HFF-Myc (cell line): ENCODE measurements at places on chromosomes 16 and 17.
A peak's percentile ranks its signal among the peaks of the same experiment; 100 is the strongest.

DNA sequence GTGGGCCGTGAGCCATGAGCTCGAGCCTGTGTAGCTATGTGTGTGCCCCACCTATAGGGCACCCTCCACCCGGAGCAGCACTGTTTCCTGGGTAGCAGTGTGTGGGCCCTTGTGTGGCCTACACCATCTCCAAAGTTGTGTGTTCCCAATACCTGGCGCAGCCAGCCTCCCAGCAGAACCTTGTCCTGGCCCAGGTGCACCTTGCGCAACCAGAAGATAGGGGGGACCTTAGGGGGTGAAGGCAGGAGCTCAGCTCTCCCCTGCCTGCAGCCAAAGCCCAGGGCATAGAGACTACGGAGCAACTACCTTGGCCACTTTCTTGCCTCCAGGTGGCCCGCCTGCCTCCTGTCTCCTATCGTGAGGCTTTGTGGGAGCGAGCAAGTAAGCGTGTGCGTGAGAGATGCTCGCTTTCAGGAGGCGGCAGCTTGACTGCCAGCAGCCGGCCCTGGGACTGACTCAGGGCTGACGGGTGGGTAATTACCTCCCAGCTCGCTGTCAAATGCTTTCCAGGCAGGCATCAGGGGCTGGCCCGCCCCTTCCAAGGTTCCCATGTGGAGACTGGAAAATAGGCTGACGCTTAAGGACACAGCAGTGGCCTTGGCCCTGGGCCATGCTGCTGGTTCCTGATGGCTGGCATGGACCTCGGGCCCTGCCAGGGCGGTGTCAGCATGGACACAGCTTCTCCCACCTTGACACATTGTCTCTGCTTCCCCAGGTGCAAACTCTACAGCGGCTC, 19.0 kb downstream of the TRAF7 start:
- no peak for DNase-seq

GRCh38 chr17:72311004-72311403, 190.2 kb downstream of the SOX9 start:
- DNase-seq: no peak

GRCh38 chr17:20200016-20200795, 191.0 kb downstream of the SPECC1 start:
- no peak for DNase-seq

GRCh38 chr17:1485423-1486376, 6.8 kb downstream of the MYO1C start:
- DNase-seq: no peak

DNA sequence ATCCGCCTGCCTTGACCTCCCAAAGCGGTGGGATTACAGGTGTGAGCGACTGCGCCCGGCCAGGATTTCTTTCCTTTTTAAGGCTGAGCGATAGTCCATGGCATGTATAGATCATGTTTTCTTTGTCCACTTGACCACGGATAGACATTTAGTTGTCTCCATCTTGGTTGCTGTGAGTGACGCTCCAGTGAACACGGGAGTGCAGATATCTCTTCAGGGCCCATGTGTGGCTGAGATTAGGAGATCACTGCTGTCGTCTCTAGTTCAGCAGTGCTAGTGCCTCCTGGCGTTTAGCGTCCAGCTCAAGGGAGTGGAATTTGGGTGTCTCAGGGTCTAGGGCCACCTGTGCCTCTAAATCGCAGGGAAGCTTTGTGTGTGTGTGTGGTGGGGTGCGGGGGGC, 41.5 kb downstream of the ABCC1 start:
- no peak for DNase-seq

DNA sequence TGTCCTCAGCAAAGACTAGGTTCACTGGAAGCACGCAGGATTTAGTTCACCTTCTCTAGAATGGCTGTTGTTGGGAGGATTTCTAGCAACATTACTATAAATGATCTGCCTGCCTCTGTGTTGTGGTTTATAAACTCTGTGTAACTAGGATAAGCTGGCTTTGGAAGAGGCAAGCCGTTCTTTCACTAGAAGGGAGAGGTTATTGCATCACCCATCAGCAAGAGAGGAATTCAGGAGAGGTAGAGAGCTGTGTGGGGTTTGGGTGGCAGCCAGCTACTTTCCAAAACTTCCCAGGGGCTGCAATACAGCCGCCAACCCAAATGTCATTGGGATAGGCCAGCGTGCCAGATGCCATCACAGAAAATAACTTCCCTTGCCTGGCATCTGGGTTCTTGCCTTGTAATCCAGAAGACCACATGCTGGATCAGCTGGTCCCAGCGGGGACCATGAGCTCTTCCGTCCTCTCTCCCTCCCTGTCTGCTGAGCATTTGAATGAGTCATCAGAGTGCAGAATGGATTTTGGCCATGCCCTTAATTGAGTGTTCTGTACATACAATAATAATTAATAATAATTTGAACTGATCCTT, 95.7 kb upstream of the RBFOX1 start:
- no peak for DNase-seq

DNA sequence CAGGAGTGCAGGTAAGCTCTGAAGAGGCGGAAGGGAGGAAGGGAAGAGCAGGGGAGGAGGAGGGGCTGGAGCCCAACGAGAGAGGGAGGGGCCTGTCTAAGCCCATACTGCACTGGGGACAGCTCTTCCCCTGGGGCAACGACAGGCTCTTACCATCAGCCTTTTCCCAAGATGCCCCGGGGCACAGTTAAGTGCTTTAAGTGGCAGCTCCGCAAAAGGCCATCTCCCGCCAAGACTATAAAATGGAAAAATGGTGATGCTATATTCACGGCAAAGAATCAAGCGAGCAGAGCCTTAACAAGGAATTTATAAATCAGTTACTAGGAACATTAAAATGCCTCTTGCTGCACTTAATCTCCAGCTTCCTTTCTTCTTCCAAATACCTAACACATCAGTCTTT, 110.2 kb upstream of the NLRP1 start:
- DNase-seq: no peak

DNA sequence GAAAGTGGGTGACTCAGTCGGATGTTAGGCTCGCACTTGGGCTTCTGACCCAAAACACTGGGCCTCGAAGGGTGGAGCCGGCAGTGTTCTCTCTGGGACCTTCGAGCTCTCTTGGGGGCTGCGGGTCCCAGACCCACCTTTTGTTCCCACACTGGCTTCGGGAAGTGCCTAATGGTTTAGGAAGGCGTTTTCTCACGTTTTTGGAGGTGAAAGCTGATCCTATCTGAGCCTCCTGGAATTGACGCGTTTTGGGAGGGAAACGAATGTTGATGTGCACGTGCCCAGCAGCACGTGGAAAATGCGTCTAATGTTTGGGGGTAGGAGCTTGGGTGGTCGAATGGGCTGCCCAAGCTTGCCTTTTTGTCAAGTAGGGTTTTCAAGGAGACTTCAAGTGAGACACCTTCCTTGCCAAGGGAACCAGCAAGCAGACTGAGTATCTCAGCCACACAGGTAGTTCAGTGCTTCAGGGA, 666 bp downstream of the HGS start:
- DNase-seq: no peak

GRCh38 chr17:58136669-58137279, 11.4 kb upstream of the OR4D1 start:
- no peak for DNase-seq

GRCh38 chr16:69711115-69711740, 15.1 kb downstream of the NQO1 start:
- DNase-seq: peak; percentile 45

DNA sequence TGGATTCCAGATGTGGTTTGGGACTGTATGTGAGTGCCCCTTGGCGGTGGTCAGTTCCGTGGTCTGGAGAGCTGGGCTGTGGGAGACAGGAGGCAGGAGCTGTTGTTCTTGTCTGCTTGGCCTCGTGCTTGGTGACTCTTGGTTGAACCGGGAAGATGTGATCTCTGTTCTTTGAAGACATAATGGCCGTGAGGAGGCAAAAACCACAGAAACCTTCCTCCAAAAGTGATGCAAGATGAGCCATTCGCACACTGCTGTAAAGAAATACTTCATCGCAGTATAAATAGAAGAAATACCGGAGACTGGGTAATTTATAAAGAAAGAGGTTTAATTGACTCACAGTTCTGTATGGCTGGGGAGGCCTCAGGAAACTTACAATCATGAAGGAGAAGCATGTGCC, 128.8 kb downstream of the RAP1GAP2 start:
- no peak for DNase-seq

DNA sequence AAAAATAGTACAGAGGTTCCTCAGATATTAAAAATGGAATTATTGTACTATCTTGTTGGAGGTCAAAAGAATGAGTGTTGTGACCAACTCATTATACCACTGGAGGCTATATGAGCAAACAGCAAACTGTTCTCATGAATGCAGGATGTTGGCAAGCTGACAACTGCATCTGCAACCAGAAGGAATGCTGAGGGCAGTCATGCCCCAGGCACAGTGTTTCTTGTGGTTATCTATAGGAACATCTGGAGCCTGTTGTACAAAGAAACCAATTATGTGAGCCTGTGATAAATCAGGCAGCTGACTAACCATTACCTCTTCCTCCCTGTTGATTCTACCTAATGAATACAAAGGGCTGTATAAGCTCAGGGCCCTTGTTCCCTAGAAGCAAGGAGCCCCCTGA, 2057.1 kb downstream of the TP53TG3F start:
- DNase-seq: no peak

DNA sequence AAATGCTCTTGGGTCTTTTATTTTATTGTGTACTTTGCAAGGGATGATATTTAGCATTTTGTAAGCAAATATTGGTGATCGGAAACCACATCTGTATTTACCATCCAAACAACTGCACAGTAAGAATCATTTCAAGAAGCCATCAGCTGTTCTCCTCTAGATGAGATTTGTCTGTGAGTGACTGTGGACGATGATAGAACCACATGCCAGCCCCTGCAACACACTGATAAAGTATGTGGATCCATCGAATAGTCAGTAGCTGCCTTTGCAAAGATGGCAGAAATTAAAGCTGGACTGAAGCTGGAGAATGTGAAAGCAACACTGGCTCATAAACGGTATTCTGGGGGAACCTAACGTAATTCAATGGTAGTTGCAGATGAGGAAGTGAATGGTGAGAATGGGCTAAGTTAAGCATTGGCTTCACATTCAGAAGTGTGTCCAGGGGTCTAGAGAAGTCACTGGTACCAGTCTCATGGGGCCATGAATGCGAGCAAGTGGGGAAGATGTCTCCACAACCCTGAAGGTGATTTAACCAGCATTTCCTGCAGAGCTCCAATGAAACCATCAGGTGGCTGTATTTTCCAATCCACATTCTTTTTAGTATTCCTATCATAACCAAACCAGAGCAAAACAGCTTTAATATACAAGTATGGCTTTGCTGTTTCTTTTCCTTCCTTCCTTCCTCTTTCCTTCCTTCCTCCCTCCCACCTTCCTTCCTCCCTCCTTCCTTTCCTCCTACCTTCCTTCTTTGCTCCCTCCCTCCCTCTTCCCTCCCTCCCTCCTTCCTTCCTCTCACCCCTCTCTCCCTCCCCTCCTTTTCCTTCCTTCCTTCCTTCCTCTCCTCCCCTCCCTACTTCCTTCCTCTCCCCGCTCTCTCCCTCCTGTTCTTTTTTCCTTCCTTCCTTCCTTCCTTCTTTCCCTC, 169.4 kb downstream of the ABCA8 start:
- DNase-seq: no peak

GRCh38 chr16:83802135-83802534, 5.6 kb upstream of the HSBP1 start:
- DNase-seq: peak; percentile 56

DNA sequence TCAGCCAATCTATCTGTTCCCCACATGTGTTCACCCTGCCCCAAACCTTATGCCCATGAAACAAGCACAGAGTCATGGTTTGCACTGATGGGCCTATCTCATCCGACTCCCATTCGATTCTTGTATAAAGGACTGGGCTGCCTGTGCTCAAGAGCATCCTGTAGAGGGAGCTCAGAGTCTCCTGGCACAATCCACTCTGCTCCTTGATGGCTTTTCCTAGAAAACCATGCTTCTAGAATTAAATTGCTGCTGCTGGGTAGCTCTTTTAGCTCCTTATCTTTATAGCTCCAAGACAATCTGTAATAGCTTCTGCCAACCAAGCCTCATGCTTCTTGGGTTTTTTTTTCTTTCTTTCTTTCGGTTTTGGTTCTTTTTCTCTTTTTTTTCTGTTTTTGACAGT, 9.7 kb downstream of the ZNF19 start:
- no peak for DNase-seq

- no peak for DNase-seq
Observed at GRCh38 chr17:4032245-4032644, 68.0 kb upstream of the ATP2A3 start.

DNA sequence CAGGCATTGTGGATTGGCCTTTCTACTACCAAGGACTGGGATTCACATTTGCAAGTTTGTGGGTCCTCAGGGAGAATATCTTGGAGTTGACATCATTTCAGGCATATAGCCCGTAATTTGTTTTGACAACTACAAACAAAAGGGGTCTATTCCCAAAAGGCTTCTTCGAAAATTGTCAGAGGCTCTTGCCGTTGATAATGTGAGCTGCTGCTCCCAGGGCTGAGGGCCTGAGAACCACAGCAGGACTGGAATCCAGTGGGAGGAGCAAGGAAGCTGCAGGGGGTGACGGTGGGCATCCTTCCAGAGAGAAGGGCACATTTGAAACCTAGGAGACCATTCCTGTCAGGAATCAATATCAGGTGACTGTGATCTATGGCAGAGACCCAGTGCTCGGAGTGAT, 761.6 kb upstream of the RBFOX1 start:
- DNase-seq: no peak

- no peak for DNase-seq
Observed at GRCh38 chr17:67520252-67520906, 143.3 kb downstream of the PITPNC1 start.

GRCh38 chr16:69579783-69580481, 14.2 kb downstream of the NFAT5 start:
- DNase-seq: no peak

- no peak for DNase-seq
Observed at GRCh38 chr16:75261590-75262078, 10.2 kb upstream of the BCAR1 start.

GRCh38 chr16:79751471-79752184, 151.1 kb upstream of the MAF start:
- DNase-seq: no peak

GRCh38 chr17:58694302-58694701, 1.9 kb downstream of the RAD51C start:
- no peak for DNase-seq

DNA sequence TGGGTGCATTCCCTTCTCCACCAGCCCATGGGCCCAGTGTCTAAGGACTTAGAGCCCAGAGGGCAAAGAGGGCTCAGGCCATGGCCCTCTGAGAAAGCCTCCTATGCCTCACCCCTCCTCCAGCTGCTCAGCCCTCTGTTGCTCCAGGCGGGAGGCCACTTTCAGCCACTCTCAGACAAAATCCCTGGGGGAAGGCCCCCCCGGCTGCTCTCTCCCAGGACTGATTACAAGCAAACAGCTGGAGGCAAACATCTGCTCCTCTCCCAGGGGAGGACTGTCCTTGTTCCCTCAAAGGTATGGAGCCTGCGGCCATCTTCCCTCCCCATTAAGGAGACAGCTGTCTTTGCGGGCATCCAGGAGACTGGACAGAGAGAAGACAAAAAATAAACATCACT, 54.9 kb upstream of the DLX4 start:
- no peak for DNase-seq

- no peak for DNase-seq
Observed at GRCh38 chr17:46814446-46814845, 4.0 kb downstream of the WNT3 start.

DNA sequence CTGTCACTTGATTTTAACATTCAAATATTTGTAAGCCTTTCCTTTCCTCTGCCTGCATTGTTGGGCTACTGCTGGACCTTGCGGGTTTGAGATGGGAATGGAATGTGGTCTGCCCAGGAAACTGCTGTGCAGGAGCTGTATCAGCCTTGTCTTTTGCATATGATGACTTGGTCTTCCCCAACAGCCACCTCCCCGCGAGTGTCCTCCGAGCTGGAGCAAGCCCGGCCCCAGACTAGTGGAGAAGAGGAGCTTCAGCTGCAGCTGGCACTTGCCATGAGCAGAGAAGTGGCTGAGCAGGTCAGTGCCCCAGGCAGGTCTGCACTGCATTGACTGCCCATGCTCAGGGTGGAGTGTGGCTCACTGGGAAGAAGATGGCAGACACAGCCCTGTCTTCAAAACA, 52.8 kb downstream of the B9D1 start:
- no peak for DNase-seq
